ENCODE measurements at places on chromosomes 1 and 21. TPM values are rescaled to one million over a fixed set of nuclear protein-coding genes. Genes with fewer than 3 reads are reported as not detected.

- no peaks in the 10 kb centered on the region for H3K27me3 ChIP-seq
- H3K27ac ChIP-seq: peak overlapping the region; percentile 88
- H3K36me3 ChIP-seq: no peaks in the 10 kb centered on the region
- no peak overlapping the region for H3K4me3 ChIP-seq
- peaks cover 88% of the 10 kb centered on the region for H3K4me1 ChIP-seq
- DNase-seq: no peak
Measured at GRCh38 chr1:18947570-18947969, 8.9 kb downstream of the IFFO2 start.

DNA sequence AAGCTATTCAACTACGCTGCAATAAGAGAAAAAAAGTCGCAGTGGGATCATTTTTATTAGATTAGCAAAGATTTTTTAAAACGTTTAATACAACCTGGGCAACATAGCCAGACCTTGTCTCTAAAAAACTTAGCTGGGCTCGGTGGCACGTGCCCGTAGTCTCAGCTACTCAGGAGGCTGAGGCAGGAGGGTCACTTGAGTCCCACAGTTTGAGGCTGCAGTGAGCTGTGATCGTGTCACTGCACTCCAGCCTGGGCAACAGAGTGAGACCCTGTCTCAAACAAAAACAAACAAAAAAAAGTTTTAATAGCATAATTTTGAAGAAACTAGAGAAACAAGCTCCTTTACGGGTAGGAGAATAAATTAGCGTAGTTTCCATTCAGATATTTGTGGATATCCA is 1.0 kb upstream of the PRDM15 start:
- no peak for DNase-seq
- H3K27me3 ChIP-seq: no peaks in the 10 kb centered on the region
- H3K27ac ChIP-seq: no peak overlapping the region
- H3K4me3 ChIP-seq: peak overlapping the region; percentile 64
- no peaks in the 10 kb centered on the region for H3K36me3 ChIP-seq

DNA sequence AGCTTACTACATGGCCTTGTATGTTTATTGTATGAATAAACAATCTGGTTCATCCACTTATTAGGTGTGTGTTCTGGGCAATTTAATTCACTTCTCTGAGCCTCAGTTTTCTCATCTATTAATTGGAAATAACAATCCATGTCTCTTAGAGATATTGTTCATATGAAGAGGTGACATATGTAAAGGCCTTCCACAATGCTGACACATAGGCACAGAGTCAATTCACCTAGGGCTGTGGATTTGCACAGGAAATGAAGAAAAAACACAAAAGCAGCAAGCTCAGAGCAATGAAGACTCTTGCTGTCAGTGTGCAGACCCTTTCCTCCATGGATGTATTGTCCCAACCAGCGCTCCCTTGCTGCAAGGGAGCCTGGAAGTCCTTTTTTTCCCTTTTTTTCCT is 195.2 kb upstream of the CAMK1G start:
- no peaks in the 10 kb centered on the region for H3K4me1 ChIP-seq
- no peak for DNase-seq
- no peak overlapping the region for H3K27ac ChIP-seq
- H3K27me3 ChIP-seq: no peaks in the 10 kb centered on the region
- H3K36me3 ChIP-seq: no peaks in the 10 kb centered on the region

DNA sequence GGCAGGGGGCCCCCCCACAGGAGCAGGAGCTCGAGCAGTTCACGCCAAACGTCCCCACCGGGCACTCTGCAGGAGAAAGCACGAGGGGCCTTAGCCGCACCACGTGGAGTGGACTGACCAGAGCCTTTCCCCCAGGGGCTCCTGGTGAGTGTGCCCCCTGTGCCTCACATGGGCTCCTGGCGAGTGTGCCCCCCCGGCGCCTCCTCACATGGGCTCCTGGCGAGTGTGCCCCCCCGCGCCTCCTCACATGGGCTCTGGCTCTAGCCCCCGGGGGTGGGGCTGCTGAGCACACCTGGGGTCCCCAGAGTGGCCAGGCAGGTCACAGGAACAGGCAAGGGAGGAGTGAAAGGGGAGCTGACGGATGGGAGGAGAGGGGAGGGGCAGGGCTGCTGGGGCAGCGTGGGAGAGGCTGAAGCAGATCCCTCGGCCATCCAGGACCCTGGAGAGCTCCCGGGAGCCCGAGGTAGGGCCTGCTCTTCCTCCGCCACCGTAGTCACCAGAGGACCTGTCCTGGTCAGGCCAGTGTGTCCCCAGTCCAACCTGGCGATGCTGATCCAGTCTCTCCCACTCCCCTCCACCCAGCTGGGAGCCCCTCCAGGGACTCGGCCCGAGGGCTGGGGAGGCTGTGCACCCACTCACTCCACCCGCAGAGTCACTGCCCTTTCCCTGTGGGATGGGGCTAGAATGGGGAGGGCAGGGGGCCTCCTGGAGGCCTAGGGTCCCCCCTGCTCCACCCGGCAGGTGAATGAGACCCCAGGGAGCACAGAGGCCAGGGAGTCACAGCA is 47.6 kb downstream of the ARHGEF16 start:
- no peaks in the 10 kb centered on the region for H3K36me3 ChIP-seq
- DNase-seq: peak; percentile 81

GRCh38 chr1:98086796-98087441 is 166.1 kb upstream of the DPYD start:
- no peaks in the 10 kb centered on the region for H3K4me1 ChIP-seq
- no peak overlapping the region for H3K27ac ChIP-seq
- DNase-seq: no peak
- H3K27me3 ChIP-seq: no peaks in the 10 kb centered on the region
- H3K4me3 ChIP-seq: no peak overlapping the region
- no peaks in the 10 kb centered on the region for H3K36me3 ChIP-seq

DNA sequence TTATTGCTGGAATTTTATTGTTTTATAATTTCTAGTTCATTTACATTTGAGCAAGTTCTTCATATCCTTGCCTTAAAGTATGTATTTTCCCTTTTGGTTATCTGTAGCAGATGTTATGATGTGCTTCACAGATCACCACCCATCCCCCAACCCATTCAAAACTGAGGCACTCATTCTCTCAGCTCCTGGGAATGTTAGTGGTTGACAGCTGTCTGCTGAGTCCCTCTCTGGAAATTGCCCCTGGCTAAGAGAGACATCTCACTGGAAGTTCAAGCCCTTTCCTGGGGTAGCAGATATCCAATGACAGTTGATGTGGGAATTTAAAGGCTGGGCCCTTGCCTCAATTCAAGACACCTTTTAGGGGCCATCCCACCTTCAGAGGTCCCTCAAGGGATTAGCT is 4.3 kb upstream of the DPYD start:
- H3K27me3 ChIP-seq: no peaks in the 10 kb centered on the region
- H3K27ac ChIP-seq: no peak overlapping the region
- no peaks in the 10 kb centered on the region for H3K36me3 ChIP-seq
- DNase-seq: no peak
- no peaks in the 10 kb centered on the region for H3K4me1 ChIP-seq
- H3K4me3 ChIP-seq: no peak overlapping the region

DNA sequence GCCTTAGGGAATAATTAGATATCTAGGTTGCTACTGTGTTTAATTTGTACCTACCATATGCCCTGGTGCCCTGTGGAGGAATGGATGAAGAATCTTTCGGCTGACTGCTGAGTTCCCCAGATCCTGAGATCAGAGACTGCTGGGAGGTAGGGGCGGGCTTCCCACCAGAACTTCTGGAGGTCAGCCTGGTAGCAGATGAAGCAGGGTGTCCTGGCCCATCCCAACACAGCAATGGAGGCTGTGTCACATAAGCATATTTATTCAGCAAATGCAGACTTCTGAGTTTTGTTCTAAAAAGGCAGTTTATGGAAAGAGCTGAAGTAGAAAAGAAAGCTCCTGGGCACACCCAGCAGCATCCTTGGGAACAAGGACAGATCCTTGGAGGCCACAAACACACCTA is 74.0 kb downstream of the KRTAP19-8 start:
- DNase-seq: no peak
- no peak overlapping the region for H3K27ac ChIP-seq
- no peak overlapping the region for H3K4me3 ChIP-seq
- no peaks in the 10 kb centered on the region for H3K36me3 ChIP-seq
- H3K27me3 ChIP-seq: no peaks in the 10 kb centered on the region
- H3K4me1 ChIP-seq: no peaks in the 10 kb centered on the region

DNA sequence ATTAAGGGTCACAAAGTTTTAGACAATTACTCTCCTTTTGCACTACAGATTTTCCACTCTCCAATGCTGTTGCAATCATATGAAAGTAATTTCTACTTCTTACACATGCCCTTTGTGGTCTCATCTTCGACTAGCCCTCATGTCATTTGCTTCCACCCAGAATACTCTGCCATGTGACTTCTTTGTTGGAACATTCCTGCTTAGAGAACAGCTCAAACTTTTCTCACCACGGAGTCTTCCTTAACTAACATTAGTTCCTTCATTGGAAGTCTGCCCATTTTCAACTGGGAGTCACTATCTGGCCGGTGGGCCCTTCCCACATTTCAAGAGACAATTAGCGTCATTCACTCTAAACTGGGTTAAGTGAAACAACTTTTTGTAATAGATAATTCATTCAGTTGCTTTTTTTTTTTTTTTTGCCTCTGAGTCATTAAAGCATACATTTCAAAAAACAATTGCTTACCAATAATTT is 142.6 kb upstream of the PALMD start:
- no peak overlapping the region for H3K4me3 ChIP-seq
- H3K27me3 ChIP-seq: no peaks in the 10 kb centered on the region
- no peak overlapping the region for H3K27ac ChIP-seq

DNA sequence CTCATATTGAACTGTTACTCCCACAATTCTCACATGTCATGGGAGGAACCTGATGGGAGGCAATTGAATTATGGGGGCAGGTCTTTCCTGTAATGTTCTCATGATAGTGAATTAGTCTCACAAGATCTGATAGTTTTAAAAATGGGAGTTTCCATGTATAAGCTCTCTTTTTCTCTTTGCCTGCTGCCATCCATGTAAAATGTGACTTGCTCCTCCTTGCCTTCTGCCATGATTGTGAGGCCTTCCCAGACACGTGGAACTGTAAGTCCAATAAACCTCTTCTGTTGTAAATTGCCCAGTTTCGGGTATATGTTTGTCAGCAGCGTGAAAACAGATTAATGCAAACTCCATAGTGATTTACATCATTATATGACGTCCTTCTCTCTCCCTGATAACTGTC is 759.7 kb upstream of the RGS18 start:
- no peak for DNase-seq
- no peak overlapping the region for H3K4me3 ChIP-seq
- H3K27me3 ChIP-seq: no peaks in the 10 kb centered on the region
- H3K27ac ChIP-seq: no peak overlapping the region
- H3K4me1 ChIP-seq: no peaks in the 10 kb centered on the region

Gene CFAP74
- total RNA-seq: not detected

Gene SH3D21
- total RNA-seq: 1.5 TPM

Gene S100A9
- total RNA-seq: 350 TPM

Gene S100A8
- 125 TPM for total RNA-seq

Gene SOAT1
- total RNA-seq: 8.8 TPM

Gene LCE3D
- not detected for total RNA-seq

Gene LRRC38
- not detected for total RNA-seq

Gene IFNGR2
- total RNA-seq: 26.9 TPM

Gene VPS13D
- 301 TPM for total RNA-seq

Gene PTPN22
- 0.45 TPM for total RNA-seq

Gene FCRL6
- 1.9 TPM for total RNA-seq

Gene TMIGD3
- not detected for total RNA-seq

Measured in heart left ventricle (tissue), 16 donors.